Astrocyte of the spinal cord (primary cell): ENCODE measurements at places on chromosomes 11 and 22.

DNA sequence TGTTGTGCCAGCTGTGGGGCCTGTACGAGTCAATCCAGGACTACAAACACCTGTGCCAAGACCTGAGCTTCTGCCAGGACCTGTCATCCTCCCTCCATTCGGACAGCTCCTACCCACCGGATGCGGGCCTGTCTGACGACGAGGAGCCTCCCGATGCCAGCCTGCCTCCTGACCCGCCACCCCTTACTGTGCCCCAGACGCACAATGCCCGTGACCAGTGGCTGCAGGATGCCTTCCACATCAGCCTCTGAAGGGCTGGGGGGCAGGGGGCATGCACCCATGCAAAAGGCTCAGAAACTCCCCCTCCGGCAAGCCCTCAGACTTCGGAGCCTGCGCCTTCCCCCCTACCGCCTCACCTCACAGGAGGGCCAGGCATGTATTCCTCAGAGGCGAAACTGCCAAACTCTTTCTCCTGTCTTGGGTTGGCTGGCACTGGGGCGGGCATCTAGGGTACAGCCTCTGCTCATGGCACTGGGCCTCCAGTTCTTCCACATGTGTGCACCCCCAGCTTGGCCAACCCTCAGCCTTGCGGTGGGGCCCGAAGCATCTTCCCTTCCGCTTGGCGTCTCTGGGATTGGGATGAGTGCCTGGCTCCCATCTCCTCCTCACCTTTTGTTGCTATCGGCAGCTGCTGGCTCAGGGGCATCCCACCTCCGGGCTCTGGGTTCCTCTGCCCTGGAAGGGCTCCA lies 1.2 kb downstream of the FAM89B start:
- no peak for DNase-seq

- DNase-seq = no peak
Measured at GRCh38 chr11:83681031-83681781, 395.0 kb upstream of the CCDC90B start.

DNA sequence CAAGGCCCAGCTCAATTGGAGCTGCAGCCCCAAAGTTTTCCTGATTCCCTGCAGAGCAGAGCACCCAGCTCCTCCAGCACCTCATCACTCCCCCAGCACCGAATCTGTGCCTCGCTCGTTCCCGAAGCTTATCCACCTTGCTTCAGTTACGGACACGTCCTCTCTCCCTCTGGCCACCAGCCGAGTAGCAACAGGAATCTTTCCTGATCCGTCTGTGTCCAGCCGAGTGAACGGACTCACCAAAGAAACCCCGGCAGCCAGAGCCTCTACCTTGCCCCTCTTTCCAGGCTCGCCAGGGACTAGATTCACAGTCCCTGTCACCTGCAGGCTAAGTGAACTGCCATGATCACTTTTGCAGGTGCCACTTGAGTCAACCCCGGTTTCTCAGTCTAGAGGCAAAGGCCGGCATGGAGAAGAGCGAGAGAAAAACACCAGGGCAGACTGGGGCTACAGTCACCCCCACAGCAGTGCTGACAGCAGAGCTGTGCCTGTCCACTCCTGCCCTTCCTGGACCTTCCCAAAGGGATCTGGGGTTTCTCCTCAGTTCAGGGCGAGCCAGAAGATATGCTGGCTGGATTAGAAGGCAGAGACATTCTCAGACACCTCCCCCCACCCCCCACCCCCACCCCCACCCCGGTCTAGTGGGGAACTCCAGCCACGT lies 32.3 kb downstream of the BID start:
- DNase-seq = no peak

DNA sequence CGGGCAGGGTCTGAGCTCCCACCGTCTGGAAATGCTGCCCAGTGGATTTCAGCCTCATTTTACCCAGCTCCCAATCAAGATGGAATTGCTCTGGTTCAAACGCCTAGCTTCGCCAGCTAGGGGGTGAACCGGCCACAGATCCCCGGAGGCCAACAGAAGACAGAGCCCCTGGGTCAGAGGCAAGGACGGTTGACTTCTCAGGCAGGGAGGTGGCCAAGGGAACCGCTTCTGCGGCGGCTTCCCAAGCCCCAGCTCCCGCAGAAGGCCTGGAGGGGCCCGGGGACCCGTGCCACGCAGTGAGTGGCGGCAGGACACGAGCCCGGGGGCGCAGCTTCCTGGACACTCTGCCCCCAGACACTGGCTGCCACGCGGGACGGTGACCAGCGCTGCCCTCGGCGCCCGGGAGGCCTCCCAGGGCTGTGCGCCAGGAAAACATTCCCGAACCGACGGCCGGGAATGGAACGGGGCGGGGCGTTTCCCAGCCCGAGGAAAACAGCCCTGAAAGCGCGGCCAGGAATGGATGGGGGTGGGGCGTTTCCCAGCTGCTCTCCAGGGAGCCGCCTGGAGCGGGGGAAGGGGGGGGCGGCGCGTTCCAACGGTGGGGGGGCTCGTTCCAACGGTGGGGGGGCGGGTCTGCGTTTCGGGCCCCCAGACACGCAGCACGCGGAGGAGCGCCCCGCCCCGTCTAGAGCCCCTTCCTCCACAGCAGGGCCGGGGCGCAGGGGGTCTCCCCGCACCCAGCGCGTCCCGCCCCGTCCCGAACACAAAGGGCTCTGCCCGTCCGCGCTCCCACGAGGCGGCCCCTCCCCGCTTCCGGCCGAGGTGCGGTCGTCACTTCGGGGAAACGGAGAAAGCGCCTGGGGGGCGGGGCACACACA lies 13.5 kb upstream of the B4GALNT4 start:
- DNase-seq = peak; percentile 98

DNA sequence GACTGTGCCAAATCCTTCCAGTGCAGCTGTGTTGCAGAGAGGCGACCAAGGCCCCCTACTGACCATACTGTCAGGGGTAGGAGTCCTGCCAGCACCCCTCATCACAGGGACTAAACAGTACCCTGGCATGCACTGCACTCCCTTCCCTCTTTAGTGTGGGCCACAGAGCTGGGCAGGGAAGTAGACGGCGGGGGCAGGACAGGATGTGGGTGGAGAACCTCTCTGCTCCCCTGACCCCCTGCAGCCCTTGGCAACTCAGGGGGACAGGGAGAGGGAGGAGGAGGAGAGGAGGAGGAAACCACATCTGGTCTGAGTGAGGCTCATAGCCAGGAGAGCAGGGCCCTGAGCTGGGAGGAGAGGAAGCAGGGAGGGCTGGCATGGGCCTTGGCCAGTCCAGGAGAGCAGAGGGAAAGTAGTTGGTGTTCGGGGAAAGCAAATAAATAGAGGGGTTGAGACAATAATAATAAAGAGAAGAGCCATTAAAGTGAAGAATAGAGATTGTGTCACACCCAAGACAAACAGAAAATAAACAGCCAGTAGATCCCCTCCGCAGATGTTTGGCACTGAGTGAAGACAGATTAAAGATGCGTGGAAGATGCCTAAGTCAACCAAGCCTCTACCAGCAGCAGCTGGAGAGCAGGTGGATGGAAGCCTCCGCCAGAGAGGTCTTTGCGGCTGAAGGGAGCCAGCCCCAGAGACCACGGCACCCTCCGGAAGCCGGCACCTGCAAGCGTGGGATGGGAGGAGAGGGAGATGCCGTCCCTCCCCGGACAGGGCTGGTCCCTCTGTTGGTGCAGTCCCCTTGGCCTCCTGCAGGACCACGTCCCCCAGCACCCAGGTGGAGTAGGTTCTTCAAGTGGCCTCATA lies 61.5 kb downstream of the RPUSD4 start:
- DNase-seq = no peak

DNA sequence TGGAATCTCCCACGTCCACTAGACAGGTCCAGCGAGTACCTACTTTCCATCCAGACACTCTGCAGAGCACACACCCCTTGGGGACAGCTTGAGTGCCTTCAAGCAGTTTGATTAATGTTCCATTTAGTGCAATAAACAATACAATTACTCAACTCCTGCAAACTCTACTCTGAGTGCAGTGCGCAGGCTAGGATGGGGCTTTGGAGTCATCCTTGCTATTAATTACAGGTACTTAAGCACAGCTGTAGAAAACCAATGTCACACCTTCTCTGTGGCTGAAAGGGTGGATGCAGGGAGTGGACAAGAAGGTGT lies 82.6 kb downstream of the MN1 start:
- no peak for DNase-seq

GRCh38 chr11:34158661-34159060 lies 53.2 kb downstream of the NAT10 start:
- DNase-seq = no peak

DNA sequence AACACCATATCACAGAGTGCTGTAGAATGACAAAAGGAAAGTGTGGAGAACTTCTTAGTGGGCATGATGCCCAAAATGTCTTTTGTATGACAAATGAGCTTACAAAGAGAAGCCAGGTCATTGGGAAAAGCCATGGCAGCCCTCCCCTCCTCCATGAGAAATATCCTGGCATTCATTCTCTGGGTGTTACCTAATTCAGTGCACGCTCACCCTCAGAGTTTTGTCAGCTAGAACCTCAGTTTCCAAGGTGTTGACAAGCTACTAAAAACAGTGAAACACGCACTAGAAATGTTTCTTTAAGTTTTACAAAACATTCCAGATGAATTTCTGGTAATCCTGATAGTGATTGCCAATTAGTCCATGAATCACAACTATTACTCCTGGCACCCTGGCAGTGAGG lies 105.4 kb upstream of the FSHB start:
- DNase-seq = no peak

DNA sequence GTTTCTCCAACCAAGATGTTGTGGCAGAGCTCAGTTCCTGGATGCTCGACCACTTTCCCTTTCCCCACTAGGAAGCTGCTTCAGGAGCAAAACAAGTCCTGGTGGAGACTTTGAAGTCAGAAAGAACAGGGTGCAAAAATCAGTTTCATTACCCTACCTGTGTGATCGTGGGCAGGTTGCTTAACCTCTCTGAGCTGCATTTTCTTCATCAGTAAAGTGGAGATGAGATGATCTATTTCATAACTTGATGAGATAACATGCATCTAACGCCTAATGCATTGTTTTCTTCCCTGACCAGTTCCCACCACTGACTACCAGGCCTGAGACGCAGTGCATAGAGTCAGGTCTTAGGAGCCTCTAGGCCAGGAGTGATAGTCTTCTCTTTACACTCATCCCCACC lies 470.0 kb downstream of the SOX6 start:
- DNase-seq = no peak

DNA sequence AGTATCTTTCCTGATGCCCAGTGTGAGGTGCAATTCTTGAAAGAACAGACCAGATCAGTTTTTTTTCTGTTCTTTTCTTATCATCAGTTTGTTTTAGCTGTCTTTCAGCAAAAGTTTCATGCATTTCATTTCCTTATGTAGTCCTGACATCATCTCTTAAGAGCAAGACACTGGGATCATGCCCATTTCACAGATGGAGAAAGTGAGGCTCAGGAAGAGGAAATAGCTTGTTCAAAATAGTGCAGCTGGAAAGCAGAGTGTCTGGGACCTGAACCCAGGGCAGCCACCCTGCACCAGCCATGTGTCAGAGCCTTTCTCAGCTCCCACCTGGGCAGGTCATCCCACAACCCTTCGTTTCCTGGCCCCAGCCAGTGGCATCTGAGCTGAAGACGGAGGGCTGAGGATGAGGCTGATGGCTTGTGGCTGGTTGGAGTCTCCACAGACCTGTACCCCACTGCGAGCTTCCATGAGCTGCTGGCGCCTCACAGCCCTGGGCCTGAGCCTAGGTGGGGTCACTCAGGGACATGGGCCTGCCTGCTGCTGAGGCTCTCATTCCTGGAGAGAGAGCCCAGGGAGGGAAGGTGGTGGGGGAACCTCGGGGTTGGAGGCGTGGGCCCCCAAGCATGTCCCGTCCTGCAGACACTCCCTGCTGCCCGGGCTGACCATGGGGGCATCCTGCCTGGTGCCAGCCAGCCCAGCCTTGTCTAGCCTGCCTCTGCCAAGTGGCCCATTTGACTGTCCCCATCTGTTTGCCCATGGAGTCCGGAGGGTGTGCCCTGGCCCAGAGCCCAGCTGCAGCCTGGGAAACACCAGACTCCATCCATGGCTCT lies 61.8 kb downstream of the SMIM38 start:
- DNase-seq = no peak

DNA sequence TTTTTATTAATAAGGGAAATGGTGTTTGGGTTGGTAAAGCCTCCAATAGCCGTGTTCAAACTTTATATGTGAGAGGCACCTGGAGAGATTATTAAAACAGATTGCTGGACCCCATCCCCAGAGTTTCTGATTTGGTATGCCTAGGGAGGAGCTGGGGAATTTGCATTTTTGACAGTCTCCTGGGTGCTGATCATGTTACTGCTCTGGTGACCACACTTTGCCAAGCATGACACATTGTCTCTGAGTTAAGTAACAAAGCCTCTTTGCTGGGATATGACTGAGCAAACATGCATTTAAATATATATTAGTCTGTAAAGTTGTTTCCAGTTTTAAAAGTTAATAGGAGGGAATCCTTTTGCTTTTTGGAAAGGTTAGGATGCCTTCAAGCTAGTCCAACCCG lies 140.4 kb downstream of the NAV2 start:
- no peak for DNase-seq

GRCh38 chr11:70073871-70074371 lies 4.2 kb upstream of the ANO1 start:
- DNase-seq = peak; percentile 66

DNA sequence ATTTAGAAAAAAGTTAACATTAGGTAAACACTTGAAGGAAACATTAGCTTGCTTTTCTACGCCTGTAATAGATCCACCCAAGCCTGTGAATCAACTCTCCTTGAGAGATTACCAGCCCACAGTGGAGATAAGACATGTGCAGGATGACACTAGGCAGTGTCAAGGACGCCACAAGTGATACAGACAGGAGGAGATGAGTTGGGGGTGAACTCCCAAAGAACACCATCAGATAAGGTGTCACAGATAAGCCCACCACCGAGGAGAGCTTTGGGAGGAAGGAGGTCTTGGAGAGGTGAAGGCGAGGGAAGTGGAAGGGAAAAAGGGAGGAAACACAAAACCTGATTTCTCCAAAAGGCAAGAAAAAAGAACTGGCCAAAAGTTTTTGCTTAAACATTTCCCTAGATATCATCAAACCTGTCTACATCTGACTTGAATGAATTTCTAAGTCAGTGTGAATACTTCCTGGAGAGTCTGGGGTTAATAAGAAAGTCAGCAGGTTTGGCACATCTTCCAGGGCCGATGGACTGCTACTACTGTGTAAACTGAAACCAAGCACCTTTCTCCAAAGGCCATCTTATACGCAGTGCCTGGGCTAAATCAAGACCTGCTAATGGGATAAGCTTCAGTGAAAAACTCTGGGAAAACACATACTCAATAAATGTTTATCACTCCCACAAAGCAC lies 15.5 kb downstream of the CLTCL1 start:
- no peak for DNase-seq

DNA sequence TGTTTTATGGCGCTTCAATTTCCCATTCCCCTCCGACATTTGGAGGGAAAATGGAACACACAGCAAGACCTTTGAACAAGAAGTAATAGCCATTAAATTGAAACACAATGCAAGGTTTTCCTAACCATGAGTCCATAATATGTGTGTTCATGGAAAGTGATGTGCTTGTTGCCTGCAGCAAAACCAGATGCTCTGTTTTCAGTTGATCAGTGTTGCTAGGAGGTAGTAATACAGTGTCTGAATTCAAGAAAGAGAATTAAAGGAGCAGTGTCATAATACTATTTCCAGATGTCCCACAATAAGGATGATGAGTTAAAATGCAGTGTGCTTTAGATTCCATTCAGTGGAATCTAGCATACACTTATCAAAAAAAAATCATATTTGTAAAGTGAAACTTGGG lies 637.4 kb upstream of the API5 start:
- DNase-seq = no peak

- no peak for DNase-seq
Measured at GRCh38 chr22:24161909-24162308, 19.4 kb upstream of the SUSD2 start.
